ENCODE measurements at places on chromosomes 2 and 18.

DNA sequence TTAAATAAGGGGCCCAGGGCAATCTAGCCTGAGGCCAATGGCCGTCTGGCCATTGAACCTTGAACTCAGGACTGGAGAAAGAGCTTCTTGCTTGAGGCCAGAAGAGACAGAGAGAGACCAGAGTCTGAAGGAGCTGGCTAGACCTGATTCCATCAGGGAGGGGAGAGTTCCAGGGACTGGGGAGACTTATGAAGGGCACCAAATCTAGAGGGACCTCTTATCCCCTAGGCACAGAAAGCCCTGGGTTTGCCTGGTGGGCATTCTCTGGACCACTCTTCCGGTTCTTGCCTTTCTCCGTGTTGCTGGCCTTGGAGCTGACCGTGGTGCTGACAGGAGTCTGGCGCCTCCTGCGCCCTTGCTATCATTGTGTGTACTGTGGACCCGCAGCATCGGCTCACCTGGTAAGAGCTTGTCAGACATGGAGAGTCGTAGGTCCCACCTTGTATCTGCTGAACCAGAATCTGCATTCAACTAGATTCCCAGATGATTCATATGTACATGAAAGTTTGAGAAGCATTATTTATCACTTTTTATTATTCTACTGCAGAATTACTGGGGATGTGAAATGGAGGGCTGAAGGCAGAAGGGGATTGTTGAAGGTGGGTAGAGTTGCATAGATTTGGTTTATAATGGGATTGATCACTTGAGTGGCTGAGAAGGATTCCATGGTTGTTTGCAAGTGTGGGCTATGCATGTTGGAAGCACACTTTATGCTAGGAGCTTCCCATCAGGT lies 4.3 kb upstream of the TRPM8 start:
- no peak for DNase-seq

GRCh38 chr2:10400978-10401951 lies 46.9 kb downstream of the ODC1 start:
- DNase-seq, result no peak

DNA sequence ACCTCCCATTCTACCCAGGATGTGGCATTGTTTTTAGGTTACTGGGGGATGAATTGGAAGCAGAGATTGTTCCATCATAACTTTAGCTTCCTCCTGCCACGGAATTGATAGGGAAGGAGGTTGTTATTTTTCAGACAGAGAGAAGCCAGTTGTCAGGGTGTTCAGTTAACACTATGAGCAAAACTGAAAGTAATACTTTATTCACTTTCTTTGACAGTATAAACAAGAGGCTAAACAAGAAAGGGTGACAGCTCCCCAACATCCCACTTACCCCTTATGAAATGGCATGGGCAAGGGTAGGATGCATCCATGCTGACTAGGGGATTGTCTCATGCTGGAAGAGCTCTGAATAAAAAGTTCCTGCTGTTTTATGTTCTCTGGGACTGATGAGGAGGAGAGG lies 36.4 kb upstream of the GAREM1 start:
- DNase-seq, result no peak

- DNase-seq, result peak; percentile 61
These were observed 1.1 kb upstream of the GPR55 start for GRCh38 chr2:230925879-230926765.

- DNase-seq, result no peak
These were observed 34.1 kb downstream of the ODC1 start for GRCh38 chr2:10413991-10414451.

DNA sequence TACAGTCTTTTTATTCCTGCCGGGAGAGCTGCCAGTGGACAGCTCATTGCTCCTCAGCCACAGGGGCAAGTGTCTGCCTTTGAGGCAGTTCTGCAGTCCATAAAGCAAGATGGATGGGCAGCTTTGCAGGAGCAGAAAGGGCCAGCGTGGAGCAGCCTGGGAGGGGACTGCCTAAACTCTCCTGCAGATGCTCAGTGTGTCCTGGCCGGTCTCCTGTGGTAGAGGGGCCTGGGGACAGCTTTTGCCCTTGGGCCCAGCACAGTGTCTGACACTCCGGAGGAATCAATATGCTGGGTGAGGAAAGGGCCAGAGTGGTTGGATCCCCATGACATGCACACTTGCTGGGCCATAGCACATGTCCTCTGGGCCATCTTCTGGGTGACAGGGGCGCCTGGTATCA lies 65.7 kb upstream of the DAPL1 start:
- no peak for DNase-seq

DNA sequence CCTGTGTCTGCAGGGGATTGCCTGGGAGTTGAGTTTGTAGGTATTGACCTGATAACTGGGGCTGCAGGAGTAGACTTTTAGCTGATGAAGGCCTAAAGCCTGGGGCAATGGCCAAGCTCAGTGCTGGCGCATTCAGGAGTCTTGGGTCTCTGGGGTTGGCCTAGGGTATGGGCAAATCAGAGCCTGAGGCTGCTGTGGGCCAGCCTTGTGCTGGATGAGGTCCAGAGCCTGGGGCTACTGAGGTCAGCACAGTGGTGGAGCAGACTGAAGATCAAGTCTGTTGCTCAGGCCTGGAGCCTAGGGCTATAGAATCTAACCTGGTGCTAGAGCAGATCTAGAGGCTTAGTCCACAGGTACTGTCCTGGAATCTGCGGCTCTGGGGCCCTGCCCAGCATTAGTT lies 262.4 kb downstream of the ZNF804A start:
- DNase-seq, result no peak

DNA sequence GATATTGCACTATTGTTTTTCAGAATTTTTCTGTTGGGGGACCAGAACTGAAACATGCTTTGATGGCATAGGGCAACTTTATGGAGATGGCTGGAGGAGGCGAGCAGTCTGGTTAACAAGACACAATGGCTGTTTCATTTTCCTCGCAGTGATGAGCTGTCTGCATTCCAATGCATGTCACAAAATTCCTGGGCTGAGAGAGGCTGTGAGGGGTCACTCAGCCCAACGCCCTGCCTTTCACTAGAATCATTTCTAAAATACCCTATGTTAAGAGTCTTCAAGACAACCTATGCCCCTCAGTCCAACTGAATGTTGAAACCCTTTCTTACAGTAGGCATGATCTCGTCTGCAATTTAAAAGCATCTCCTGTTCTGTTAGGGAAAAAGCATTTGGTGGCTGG lies 1090.0 kb downstream of the BCL11A start:
- DNase-seq, result no peak

DNA sequence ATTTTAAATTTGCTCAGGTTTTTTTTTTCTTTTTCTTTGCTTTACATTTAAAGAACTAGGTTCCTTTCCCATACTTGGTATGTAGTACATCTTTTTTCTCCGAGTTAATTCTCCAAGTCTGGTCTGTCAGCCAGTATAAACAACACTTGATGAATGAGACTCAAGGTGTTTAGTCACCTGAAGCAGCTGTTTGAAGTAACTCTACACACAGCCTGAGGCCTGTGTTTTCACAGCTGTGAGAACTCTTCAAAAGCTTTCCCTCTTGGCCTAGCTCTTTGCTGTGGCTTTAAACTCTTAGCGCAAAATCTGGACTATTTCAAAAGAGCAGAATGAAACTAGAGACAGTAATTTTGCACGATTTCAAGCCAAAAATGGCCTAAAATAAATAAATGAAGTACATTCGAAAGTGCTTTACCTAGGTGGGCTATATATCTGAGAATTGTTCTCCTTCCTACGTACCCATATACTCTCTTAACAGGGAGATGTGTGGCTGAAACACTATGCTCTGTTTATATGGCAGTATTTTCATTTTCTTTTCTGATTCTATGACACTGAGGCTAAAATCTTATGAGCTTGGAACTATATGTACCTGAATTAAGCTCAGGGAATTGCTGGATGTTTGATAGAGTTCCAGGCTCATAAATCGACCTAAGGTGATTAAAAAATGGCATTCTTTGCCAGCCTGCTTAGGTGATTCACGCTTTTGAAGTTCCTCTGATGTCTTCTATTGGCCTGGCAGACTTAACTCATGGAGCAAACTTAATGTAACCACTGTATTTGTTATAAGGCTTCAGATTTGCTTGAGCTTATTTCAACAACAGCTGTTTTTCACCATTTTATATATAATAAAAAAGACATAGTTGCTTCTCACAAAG lies 1044.1 kb upstream of the ZEB2 start:
- no peak for DNase-seq

GRCh38 chr2:168519534-168520308 lies 63.6 kb downstream of the CERS6 start:
- DNase-seq, result no peak

DNA sequence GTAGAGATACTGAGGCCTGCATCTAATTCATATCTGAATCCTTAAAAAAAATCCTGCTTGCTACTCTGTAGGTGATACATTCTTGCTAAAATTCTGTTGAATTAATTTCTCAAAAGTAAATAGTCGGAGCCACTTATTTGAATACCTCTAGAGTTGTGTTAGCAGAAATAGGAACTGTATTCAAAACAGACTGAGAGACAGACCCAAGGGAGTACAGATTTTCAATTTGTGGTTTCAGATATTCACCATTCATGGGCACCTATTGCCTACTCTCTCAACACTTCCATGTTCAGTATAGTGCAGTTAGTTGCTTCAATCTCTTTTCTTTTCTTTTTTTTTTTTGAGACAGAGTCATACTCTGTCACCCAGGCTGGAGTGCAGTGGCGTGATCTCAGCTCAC lies 46.6 kb upstream of the CTLA4 start:
- DNase-seq, result no peak

GRCh38 chr2:189164746-189165145 lies 14.8 kb downstream of the COL5A2 start:
- no peak for DNase-seq

- DNase-seq, result no peak
These were observed 151.8 kb upstream of the MMADHC start for GRCh38 chr2:149739171-149739882.

DNA sequence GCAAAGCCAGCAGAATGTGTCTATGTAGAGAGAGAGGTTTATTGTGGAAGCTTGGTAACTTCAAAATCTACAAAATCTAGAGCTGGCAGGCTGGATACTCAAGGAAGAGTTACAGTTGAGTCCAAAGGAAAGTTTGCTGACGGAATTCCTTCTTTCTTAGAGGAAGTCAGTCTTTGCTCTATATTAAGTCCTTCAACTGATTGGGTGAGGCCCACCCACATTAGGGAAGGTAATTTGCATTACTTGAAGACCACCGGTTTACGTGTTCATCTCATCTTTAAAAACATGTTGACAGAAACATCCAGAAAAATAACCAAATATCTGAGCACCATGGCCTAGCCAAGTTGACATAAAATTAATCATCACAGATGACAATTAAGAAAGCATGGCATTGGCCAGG lies 101.5 kb downstream of the TEX51 start:
- no peak for DNase-seq

- no peak for DNase-seq
These were observed 11.2 kb upstream of the FOSL2 start for GRCh38 chr2:28381225-28382180.

- no peak for DNase-seq
These were observed 71.4 kb downstream of the OLA1 start for GRCh38 chr2:174176898-174177297.

DNA sequence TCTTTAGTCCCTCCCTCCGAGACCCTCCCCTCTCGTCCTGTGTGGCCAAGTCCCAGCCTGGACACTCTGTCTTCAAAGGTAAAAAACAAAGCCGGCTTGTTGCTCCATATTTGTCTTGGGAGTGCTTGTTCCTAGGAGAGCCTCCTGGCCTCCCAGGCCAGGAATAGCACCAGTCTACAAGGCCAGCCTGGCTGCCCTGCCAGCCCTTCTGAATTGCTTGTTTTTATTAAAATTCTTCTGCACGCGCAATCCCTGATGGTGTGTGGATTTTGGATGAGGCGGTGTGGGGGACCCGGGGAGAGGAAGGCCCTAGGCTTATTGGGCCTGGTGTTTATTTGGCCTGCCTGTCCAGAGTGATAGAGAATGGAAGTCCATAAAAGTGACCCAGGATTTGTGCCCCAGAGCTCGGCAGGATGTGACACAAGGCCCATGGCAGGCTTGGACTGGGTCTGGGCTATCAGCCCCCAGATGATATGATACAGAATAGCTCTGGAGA lies 297.3 kb downstream of the CYP26B1 start:
- no peak for DNase-seq

GRCh38 chr2:102677244-102678215 lies 58.2 kb downstream of the SLC9A2 start:
- DNase-seq, result no peak

DNA sequence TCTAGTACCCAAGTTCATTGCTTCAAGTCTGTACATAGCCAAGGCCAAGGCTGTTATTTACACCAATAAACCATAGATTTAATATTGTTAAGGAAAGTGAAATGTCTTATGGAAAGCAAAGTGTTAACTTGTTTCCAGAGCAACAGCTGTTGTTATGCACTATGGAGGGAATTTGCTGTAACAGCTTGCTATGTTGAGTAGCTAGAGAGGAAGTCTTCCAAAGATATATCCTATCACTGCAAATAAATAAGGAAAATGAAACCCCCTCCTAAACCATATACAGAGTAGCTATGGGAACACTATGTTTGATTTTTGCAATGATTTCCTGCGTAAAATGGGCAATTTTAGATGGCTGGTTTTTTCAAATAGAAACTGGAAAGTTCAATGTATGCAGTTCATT lies 21.1 kb downstream of the TMEM182 start:
- no peak for DNase-seq

DNA sequence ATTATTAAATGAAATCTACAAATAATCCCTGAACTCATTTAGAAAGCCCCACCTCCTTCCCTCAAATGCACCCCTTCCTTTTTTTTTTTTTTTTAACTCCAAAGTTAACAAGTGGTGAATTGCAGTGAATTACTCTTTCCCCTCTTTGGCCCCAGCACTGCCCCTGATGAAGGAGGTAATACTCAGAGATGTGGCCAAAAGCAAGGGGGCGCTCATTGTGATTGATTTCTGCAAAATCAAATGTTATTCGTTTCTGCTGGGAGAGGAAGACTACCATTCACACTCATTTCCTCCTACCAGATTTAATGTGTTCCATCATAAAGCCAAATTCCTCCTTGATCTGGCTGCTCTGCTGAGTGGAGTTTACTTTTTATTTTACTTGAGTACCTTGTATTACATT lies 259.4 kb downstream of the GPD2 start:
- DNase-seq, result no peak

DNA sequence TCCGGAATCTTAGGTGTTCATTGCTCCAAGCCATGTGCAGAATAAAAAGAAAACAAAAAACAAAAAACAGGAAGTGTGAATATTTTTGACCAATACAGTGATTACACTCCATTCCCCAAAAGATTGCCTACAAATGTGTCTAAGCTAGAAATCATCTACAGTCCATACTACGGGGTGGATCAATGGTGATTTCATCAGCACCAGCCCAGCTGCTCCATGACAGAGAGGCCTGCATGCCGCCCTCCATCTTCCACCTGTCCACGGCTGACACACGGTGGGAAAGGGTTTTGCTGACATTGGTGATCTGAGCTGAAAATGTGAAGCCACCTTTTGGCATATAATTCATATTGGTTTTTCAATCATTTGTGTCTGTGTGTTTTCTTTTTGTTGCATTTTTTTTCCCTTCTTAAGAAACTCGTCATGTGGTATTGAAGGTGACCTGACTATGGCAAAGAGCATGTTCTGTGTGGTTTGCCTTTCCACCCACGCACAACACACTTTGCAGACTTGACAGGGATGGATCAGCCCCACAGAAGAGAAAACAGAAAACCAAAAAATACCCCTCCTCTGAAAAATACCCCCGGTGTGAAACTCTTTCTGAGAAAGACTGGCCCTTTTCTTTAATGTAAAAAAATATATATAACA lies 533.1 kb downstream of the RNF144A start:
- peak; percentile 84 for DNase-seq

Measured in T-helper 1 cell (primary cell).